Renal cortical epithelial cell (primary cell): ENCODE measurements at places on chromosomes 4 and X. TPM values are rescaled to one million over a fixed set of nuclear protein-coding genes. Genes with fewer than 3 reads are reported as not detected.

GRCh38 chr4:38489011-38489861, 174.8 kb upstream of the KLF3 start:
- peak; percentile 18 for DNase-seq

OTC gene
- not detected in 2 replicates for total RNA-seq

DNA sequence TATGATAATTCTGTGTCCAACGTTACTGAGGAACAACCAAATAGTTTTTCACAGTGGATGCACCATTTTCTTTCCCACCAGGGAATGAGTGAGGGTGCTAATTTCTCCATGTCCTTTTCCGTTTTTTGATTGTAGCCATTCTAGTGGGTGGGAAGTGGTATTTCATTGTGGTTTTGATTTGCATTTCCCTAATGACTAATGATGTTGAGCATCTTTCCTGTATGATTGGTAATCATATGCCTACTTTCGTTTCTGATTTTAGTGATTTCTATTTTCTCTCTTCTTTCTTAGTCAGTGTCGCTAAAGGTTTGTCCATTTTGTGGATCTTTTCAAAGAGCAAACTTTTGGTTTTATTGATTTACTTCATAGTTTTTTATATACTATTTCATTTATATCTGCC, 32.1 kb upstream of the TEX13D start:
- no peak for DNase-seq

GRCh38 chrX:46860557-46860956, 23.7 kb downstream of the RP2 start:
- no peak for DNase-seq

- DNase-seq, result no peak
Measured at GRCh38 chr4:14400307-14400706, 602.0 kb upstream of the CPEB2 start.

DNA sequence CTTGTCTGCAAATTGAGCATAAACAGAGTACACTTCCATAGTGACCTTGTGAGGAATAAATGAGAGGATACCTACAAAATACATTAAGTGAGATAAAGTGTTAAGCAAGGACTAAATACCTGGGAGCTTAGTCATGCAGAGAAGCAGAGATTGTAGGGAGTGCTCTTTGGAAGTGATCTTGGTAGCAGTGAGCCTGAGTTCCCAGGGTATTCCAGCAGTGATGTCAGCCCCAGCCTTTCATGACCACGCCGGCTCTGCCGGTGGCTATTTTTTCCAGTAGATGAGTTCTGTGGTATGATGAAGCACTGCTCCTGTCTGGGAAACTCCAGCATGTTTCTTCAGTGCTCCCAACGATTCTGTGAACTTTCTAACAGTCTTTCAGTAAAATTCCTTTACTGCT, 391.5 kb upstream of the IGFBP7 start:
- peak; percentile 92 for DNase-seq

DNA sequence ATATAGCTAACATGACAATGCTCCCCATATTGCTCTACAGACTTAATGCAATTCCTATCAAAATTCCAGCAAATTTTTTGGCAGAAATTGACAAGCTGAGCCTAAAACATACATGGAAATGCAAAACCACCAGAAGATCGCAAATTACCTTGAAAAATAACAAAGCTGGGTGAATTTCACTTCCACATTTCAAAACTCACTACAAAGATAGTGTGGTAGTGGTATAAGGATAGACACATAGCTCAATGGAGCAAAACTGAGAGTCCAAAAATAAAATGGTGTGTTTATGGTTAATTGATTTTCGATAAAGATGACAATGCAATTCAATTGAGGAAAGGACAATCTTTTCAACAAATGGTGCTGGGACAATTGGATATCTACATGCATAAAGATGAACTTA, 65.8 kb downstream of the SLC9A7 start:
- no peak for DNase-seq

DNA sequence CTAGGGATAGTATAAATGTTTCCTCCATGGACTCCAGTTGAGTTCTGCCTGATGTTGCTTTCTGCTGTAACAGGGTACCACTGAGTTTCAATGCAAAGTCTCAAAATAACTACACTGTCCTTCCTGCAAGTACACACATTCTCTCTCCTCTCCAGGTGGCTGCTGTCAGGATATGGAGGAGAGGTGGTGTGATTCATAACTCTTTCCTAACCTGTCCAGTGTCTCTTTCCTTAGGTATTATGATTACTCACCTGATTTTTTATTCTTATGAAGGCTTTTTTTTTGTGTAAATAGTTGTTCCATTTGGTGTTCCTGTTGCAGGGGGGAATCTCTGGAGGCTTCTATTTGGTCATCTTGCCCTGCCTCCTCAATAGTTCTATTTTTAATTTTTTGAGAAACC, 39.8 kb upstream of the POF1B start:
- no peak for DNase-seq

GRCh38 chr4:37138019-37138653, 106.4 kb upstream of the NWD2 start:
- DNase-seq, result no peak

DNA sequence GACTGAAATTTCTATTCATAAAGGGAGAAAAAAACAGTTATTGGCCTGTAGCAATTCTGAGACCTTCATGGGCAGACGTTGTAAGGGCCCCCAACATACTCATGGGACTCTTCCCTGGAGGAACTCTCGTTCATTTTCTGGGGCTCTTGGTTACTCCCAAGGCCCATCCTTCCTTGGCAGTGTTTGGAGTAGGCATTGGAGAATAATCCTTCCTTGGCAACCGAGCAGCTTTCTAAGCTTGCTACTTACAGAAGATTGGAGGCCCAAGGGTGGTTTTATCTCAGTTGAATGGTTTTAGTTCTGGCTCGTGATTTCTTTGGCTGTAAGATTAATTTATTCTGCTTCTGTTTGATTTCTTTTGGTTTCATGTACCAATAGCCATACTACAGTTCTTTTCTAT, 50.4 kb downstream of the ALG13 start:
- no peak for DNase-seq

CHRDL1 gene
- 36.6 and 39.8 TPM in 2 replicates for total RNA-seq

DNA sequence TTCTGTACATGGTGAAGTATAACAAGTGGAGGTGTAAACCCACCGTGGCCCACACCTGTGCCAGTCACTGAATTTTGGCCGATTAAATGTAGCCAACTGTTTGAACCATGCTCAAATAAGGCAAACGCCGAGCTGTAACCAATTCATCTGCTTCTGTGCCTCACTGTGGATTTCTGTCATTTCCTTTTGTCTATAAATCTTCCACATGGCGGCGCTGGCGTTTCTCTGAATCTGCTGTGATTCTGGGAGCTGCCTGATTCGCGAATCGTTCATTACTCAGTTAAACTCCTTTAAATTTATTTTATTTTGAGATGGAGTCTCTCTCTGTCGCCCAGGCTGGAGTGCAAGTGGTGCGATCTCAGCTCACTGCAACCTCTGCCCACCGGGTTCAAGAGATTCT, 19.2 kb downstream of the SUPT20HL2 start:
- no peak for DNase-seq
